ENCODE measurements at places on chromosomes 3 and 15.

DNA sequence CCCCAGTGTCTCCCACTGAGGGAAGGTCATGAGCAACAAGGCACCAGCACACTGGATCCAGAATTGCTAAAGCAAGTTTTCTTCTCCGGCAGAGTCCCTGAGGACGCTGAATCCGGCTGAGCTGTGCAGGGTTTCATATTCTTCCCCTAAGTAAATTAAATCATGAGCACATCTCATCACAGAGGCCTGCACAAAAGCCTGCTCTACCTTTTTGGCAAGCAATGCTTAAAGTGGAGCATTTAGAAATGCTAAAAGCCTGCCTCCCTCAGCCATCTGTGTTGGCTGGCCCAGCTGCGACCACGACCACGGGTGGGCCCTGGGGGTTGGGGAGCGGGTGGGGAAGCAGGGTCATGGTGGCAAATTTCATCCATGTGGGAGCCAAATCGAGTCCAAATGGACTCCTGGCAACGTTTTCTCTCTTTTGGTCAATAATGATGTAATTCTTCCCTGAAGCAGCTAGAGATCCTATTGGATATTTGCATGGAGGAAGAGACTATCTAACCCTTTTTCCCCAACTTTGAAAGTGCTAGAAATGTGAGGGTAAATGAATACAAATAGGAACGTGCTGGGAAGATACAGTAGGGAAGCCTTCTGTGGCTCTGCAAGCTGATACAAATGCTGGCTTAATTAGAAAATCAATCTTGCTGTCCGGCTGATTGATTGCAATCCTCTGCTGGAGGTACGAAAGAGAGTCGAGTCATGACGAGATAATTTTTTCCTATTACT lies 532.8 kb upstream of the TBL1XR1 start:
- no peak for DNase-seq

DNA sequence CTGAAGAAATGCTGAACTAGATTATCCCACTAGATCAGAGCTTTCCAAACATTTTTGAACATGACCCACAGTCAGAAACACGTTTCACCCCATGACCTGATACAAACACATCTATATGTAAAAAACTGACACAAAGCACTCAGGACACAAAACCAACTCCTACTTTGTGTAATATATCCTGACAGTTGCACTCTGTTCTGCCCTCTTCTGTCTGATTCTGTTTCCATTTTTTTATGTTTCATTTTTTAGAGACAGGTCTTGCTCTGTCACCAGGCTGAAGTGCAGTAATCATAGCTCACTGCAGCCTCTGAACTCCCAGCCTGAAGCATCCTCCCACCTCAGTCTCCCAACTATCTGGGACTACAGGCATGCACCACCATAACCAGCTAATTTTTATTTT lies 15.8 kb upstream of the RFTN1 start:
- DNase-seq = no peak

- peak; percentile 5 for DNase-seq
These were observed 47.0 kb downstream of the ZBTB20 start for GRCh38 chr3:115099986-115100571.

GRCh38 chr15:24696842-24697241 lies 21.3 kb downstream of the NPAP1 start:
- no peak for DNase-seq

GRCh38 chr3:78633626-78634025 lies 1134.2 kb downstream of the ROBO1 start:
- no peak for DNase-seq

GRCh38 chr3:154970797-154971196 lies 109.3 kb upstream of the MME start:
- DNase-seq = no peak

- DNase-seq = no peak
These were observed 24.0 kb upstream of the SRP14 start for GRCh38 chr15:40062816-40063562.

DNA sequence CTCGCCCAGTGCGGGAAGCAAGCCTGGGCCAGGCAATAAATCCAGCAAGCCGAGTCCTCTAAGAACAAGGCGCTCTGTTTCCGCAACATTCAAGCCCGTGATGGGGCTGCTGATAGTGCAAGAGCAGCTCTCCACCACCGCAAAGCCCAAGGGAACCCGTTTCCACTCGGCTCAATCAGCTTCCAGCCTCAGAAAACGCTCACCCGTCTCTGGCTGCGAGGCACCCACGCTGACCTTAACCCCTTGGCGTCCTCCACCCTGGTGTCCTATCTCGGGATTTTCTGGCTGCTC lies 17.8 kb downstream of the SPATA12 start:
- no peak for DNase-seq

DNA sequence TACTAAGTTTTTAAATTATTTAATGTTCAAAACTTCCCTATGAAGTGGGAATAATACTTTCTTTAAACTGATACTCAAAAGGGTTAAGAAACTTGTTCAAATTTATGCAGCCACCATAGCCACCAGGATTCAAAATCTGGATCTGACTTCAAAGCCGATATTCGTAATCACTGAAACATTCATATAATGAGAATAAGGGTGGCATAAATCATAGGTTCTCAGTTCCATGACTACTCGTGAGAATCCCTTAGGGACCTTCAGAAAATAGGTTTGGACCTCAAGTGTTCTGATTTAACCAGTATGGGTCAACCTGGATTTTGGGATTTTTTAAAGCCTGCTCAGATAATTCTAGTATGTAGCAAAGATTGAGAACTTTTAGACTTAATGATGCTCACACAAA lies 160.6 kb downstream of the RBMS3 start:
- DNase-seq = no peak

DNA sequence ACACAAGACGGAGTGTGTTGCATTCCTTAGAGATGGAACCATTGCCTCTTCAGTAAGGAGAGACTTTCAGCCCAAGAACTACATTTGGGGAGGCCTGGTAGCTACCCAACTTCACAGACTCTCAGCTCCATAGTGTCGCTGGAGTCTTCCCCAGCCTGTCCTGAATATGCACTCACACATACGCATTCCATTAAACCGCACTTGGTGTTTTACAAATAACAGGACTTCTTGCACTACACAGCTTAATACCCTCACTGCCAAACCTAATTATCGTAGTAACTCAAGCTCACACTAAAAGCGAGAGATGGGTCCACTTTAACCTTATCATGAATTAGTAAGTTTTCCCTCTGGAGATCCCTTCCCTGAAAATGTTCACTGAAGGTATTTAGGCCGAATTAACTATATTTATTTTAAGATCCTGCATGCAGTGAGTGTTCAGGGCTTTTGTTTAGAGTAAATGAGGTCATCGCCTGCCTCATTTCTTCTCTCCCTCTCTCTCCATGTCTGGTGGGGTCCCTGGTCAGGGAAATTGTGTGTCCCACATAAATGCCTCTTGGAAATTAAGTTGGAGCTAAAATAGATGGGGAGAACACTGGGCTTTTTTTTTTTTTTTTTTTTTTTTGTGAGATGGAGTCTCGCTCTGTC lies 171.9 kb downstream of the FAM43A start:
- DNase-seq = no peak

GRCh38 chr15:82571722-82572222 lies 31.5 kb upstream of the RPS17 start:
- peak; percentile 55 for DNase-seq

DNA sequence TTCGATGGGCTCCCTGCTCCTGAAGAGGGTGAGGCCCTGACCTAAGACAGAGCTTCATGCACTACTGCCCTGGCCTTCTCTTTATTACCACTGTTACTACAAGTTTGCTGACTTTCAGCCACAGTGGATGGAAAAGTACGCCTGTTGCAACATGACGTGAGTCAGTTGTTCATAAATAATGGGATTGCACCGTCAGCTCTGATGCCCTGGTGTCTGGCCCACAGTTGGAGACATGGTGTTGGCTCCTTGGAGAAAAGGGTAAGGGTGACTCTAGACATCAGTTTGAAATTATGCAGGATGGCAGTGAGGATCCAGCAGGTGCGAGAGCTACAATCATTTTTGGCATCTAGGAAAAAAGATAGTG lies 5.5 kb downstream of the PAQR5 start:
- peak; percentile 51 for DNase-seq

GRCh38 chr15:85840802-85841152 lies 46.1 kb upstream of the KLHL25 start:
- DNase-seq = no peak

DNA sequence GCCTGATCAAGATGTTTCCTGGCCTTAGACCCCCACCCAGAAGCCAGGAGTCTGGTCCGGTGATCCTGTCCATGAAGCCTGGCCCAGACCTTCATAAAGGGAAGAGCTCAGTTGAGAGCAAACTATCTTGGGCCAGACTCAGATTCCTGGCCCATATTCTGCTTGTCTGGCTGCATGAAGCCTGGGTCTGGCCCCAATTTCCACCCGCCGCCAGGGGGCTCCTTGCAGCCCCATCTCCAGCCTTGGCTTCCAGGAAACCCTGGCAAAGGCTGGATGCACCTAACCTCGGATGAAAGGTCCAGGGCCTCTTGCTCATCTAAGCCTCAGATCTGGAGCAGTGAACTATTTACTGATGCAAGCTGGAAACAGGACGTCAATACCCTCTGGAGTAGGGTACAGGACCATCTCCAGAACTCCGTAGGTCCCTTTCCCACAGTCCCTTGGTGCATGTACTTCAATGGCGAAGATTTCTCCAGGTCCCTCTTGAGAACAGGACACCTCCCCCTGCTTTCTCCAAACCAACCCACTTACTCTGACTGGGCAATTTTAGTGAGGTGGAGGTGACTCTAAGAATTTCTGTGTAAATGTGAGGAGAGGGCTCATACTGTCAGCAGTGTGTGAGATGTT lies 5.6 kb downstream of the FOXL2 start:
- peak; percentile 60 for DNase-seq

DNA sequence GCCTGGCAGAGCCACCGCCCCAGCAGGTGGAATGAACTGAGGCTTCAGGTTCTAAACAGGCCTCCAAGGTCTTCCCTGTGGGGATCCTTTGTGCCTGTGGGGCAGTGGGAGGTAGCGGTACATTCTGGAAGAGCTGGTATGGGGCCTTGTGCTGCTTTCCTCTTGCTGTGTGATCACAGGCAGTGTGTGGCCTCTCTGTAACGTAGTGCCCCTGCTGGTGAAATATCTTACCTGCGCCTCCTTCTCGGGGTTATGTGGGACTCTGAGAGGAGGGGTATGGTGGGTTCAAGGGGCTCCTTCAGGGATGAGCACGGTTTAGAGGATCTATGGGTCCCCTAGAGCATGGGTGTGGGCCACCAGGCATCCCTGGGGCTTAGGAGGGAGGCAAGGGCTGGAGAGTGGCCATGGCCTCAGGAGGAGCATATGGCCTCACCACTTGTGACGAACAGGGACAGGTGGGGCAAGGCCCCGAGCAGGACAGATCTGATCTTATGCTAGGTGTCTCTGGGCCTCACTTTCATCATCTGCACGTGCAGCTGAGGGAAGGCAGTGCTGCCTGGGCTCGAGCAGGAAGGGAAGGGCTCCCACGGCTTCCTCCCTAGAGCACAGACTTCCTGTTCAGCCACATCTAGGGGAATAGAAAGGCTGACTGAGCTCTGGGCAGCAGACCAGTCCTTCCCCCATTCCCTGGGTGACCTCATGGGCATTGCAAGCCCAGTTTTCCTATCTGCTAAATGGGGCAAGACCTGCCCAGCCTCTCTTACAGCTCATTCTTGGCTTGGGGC lies 1.9 kb upstream of the ALS2CL start:
- DNase-seq = peak; percentile 50

DNA sequence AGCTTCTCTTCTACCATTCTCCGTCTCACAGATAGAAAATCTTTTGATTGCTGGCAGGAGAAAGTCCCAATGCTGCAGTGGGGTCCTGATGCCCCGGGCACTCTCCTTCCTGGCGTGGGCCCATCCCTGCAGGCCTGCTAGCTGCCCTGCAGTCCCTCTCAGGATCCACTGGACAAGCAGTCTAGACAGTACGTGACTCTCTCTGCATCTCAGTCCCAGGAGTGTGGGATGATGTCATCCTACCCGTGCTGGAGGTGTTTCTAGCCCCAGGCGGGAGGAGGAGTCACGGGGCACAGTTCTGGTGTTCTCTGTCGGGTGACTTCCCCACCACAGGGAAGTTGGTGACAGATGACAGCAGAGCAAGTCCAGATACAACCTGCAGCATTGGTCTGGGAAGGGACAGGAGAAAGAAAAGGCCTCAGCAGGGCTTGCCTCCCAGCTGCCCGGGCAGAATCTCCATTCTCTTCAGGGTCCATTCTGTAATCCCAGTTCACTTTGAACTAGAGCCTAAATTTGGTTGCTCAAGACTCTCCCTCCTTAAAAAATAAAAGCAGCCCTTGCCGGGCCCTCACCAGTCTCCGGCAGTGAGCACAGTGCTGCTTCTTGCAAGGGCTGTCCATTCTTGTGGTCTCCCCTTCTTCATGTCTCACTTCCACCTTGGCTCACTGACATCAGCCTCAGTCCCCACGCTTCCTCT lies 30.6 kb downstream of the SLC28A1 start:
- peak; percentile 73 for DNase-seq

DNA sequence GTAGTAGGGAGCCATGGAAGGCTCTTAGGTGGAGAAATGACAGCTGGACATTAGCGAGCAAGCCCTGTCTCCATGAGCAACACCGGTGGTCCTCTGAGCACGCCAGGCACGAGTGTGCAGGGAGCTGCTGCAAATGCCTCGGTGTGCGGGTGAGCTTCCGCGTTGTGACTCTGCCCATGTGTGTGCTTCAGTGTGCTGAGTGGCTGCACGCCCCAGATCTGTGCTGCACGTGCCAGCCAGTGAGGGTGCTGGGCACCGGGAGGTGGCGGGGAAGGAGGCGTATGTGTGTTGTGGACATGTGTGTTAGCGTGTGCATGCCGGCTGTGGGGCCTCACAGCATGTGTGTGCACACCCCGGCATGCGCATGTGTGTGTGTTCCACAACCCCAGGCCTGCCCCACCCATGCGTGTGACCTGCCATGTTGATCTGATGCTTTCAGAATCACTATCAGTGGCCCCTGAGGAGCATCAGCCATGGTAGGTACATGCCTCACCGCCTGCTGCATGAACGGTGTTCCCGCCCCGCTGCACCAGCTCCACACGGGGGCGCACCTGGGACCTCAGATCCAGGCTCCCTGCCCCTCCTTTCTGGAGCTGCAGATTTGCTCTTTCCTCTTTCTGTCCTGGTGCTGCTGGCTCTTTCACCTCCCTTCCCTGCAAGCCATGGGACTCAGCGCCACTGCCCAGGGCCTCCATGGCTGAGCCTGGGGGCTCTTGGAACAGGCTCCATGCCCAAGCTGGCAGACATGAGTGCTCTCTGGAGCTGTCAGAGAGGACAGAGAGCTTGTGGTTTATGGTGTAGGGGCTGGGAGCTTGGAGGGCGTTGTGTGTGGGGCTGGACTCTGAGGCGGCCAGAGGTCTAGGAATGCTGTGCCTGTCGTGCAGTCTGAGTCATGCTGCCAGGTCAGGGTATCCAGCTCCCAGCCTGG lies 169.4 kb downstream of the TBC1D2B start:
- no peak for DNase-seq

- DNase-seq = no peak
These were observed 123.5 kb downstream of the NUP210 start for GRCh38 chr3:13296662-13297061.

GRCh38 chr3:104879919-104880318 lies 486.8 kb upstream of the ALCAM start:
- DNase-seq = no peak

DNA sequence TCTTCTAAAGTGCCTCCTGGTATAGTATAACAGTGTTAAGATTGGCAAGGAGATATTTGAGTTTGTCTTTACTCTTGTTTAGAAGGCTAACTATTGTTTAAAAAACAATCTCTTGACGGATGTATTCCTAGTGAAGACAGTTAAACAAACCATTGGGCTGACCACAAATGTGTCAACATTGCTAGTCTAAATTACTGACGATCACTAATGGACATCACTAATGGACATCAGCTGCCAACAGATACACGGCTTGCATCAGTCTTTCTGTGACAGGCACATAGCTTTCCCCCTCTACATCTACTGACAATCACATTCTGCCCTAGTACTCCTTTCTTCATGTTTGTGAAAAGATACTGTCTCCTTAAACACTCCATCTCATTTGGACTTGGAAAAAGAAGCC lies 57.1 kb upstream of the ETV5 start:
- no peak for DNase-seq

- no peak for DNase-seq
These were observed 21.7 kb downstream of the SLC49A4 start for GRCh38 chr3:122816587-122816986.
